Inflammatory macrophage (primary cell): ENCODE measurements at places on chromosomes 16 and 17.

- no peak for DNase-seq
Measured at GRCh38 chr17:73492125-73492820, 152.0 kb downstream of the SDK2 start.

GRCh38 chr17:64509179-64509578 lies 2.4 kb downstream of the CEP95 start:
- no peak for DNase-seq

GRCh38 chr17:53627511-53627910 lies 195.2 kb upstream of the KIF2B start:
- no peak for DNase-seq

- peak; percentile 80 for DNase-seq
Measured at GRCh38 chr16:67999985-68000384, 701 bp upstream of the DPEP2 start.

DNA sequence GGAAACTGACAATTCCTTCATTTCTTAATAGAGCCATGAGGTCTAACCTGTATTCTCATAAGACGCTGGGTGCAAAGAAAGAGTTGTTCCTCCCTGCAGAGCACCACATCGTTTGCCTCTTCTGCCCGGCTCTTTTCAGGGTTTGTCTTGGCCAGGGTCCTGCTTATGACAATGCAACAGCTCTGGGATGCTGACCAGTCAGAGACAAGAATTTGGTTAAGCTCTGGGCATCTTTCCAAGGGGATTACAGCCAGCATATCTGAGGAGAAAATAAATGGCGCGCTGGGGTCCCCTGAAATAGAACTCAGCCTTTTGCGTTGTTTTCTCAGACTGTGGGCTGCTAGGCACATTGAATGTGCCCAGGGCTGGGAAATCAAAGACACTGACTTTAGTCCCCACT lies 128.6 kb downstream of the SHISA6 start:
- no peak for DNase-seq

- no peak for DNase-seq
Measured at GRCh38 chr17:73800893-73801292, 156.6 kb upstream of the SDK2 start.

DNA sequence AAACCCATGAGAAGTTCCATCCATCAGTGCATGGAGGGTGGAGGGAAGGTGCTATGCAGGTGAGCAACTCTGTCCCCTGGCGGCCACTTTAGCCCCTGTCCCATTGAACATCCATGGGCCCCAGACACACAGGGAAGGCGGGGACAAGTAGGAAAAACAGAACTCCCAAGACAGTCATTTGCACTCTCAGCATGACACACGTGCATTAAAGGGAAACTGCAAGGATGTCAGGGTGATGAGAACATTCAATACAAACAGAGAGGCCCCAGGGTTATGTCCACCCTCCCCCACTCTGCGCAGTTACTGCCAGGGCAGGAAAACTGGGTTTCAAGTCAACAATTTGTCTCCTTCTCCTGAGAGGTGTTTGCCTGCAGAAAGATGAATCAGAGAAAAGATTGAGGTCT lies 44.0 kb upstream of the AKTIP start:
- DNase-seq, result no peak

DNA sequence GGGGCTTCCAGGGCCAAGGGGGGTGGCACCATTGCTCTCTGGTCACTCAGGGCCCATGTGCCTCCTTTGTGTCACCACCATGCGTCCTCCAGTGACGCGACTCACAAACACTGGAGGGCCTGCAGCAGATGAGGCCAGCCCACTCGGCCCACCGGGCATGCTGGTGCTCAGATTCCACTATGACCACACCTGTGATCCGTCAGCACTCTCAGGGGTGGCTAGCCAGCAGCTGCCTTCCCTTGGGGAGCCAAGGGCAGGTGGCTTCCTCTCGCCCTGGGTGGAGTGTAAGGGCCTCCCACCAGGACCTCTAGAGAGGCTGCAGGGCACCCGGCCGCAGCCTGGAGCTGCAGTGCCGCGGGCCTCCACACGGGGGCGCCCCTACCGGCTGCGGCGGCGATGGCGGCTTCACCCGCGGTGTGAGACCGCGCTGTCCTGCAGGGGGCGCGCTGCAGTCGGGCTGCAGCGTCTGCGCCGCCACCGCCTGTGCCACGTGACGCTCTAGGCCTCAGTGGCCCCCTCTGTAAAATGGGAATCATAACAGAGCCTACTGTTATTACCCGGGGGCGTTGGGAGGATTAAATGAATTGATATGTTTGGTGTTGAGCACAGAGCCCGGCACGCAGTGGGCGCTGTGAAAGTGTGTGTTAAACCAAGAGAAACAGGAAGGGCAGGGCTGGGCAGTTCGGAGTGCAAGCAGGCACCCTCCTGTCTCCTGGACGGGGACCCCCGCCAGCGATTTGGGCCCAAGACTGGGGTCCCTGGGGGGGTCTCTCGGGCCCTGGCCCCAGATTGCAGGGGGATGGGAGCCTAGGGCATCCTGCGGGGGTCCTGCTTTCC lies 192.4 kb upstream of the GSE1 start:
- peak; percentile 77 for DNase-seq

DNA sequence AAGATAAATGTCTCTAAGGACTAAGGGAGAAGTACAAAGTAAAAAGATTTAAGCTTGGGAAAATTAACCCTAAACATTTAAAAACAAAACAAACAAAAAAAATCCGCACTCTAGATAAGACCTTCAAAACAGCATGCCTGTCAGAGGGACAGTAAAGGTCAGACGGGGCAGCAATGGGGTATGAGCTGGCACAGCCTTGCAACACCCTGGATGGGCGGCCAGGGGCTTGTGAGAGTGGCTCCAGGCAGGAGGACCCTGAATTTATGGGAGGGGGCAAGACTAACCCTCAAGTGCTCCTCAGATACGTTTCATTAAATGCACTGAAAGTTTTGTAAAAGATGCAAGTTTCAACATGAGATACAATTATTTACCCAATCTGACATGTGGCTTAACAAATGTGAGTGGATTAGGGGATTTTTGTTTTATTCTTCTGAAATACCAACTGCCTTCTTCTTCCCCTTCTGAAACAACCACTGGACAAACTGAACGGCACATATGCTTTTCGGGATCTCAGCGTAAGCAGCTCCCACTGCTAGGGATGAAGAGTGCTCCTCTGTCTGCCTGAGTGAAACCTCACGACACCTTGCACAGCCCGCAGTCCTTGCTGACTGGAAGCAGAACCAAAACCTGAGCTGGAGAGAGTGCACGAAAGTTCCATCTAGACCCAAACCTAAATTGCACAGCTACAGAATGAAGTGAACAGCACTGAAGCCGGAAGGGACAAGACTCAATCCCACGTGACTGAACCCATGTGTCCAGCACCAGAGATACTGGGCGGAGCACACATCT lies 128.4 kb downstream of the ANKRD11 start:
- DNase-seq, result peak; percentile 71

DNA sequence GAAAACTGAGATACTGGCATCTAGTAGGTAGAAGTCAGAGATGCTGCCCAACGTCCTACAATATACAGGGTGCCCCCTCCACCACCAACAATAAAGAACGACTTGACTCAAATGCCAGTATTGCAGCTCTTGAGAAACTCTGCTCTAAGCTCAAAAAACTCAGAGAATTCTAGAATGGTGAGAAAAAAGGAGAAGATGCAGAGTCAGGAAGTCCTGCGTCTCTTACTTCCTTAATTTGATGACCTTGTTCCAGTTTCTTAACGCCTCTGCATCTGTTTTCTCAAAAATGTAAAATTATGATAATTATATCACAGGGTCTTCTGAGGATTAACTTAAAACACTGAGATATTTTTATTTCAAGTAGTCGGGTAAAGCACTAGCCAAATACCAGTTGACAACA lies 1.7 kb upstream of the HSBP1 start:
- DNase-seq, result peak; percentile 87

GRCh38 chr16:83068686-83069085 lies 441.9 kb downstream of the CDH13 start:
- no peak for DNase-seq

- no peak for DNase-seq
Measured at GRCh38 chr17:66073384-66073783, 118.5 kb downstream of the CEP112 start.

- DNase-seq, result no peak
Measured at GRCh38 chr17:50807009-50807408, 28.4 kb upstream of the WFIKKN2 start.

GRCh38 chr17:74952431-74953133 lies 16.9 kb downstream of the OTOP3 start:
- no peak for DNase-seq

DNA sequence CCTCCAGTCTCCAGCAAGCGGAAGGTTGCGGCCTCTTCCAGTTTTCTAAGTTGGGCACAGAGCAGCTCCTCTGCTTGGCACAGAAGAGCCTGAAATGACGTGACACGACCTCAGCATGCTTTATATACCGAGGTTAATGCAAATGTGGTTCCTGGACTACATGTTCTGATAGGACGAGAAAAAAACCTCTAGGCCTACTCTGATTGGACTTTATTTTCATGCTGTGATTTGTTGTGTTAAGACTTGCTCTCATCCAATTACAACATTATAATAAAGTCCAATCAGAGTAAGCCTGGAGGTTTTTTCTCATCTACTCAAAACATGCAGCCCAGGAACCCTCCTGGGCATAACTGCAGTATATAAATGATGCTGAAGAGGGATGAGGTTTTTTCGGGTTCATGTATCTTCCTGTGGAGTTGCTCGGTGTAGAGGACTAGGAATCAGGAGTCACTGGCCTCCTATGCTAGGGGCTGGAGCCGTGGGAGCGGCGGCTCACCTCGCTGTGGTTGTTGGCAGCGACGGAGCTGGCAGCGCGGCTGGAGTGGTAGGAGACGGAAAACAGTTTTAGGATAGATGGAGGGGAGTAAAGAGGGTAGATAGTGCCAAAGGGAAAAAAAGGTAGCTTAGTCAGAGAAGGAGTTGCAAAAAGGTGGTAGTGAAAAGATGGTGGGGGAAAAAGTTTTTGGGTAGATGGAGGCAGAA lies 878.0 kb downstream of the KCNJ18 start:
- no peak for DNase-seq

DNA sequence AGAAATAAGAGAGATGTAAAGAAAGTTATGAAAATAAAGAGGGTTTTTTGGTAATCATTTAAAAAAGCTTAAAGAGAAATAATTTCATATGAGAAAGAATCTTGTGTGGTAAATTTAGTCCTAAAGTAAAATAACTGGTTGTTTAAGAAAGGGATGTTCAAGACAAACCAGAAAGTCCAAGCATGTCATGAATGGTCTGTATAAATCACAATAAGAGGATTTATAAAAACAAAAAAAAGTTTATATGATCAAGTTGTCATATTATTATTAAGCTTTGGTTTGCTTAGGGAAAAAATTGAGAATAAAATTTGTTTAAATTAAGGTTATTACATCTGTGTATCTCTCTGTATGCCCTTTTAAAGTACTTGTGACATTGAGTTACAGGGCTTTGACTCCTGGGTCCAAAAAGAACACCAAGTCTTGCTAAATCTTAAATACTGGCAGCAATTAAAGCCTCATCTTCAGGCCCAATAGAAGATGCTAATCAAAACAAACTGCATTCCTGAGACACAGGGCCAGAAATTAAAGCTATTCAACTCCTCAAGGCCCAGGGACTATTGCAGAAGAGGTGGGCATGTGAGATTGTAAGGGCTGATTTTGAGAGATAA lies 15.6 kb upstream of the TRIM25 start:
- DNase-seq, result no peak

DNA sequence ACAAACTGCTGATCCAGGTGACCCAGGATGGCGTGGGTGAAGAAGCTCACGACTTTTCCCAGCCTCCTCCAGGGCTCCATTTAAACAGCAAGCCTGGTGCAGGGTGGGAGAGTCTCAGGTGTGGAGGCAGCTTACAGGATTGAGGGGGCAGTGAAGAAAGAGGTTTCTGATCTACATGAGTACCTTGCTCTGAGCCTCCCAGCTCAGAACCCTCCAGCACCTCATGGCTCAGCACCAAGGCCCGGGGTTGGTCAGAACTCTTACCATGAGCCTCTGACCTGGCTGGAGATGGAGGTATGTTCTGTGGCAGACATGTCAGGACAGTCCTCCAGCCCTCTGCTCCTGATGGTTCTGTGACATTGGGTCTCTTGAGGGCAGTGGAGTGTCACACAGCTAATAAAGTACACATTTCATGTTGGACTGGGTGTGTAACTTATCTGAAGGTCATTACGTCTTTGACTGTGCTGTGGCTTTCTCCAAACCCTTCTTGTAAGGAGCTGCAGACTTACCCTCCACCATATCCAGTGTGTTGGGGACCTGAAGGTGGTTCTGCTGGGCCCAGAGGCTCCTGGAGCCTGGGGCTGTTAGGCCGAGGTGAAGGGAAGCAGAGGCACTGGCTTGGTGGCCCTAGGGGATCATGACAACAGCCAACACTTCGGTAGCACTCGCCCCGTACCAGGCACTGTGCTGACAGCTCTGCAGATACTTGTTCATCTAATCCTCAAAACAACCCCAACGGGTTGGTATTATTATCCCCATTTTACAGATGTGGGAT lies 3.8 kb upstream of the DCAF7 start:
- no peak for DNase-seq

DNA sequence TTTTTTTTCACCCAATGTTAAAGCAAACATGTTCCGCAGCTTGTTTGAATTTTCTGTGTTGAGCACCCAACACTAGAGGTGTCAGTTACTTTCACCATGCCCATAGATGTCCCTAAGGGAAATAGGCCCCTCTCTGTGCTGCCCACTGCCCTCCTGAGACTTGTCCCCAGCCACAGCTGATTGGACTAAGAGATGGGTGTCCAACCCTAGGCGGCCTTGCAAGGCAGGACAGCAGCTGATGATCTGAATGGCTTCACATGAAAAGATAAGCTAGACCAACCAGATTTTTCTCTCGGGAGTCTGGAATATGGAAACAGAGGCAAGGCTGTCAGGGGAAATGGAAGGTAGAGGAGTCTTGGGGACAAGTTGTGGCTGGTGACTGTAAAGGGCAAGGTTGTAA lies 6.1 kb upstream of the CALB2 start:
- DNase-seq, result no peak

GRCh38 chr16:13429416-13429815 lies 490.5 kb upstream of the ERCC4 start:
- no peak for DNase-seq

- no peak for DNase-seq
Measured at GRCh38 chr16:75097941-75098901, 18.4 kb downstream of the LDHD start.

GRCh38 chr17:52709724-52710123 lies 551.2 kb upstream of the CA10 start:
- no peak for DNase-seq

GRCh38 chr16:84327926-84328505 lies 33.3 kb downstream of the WFDC1 start:
- no peak for DNase-seq

DNA sequence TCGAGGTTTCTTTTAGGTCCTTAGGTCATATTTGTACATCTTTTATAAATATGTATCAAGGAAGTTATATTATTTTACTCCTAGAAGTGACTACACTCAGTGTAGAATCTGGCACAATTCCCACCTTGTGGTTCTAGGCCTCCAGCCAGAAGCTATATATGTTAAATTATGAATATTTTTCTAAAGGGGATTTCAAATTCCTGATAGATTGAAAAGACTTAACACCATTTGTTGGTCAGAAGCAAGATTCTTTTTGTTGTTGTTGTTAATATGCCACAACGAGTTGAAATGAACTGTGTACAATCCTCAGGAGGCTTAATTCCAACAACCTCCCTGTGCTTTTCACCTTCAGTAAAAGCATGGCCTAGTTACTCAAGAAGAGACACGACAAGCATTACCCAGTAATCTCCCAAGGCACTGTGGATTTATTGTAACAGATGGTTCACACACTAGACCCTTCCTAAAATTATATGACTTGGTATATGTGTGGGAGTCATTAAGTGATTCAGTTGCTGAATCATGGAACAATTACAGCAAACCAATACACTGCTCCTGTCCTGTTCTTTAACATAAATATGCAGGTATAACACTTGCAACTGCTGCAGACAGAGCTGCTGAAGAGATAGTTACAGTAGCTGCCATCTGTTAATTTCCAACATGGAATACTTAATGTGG lies 964.4 kb upstream of the GOT2 start:
- no peak for DNase-seq
